ENCODE measurements at places on chromosomes 6 and 20. TPM values are rescaled to one million over a fixed set of nuclear protein-coding genes. Genes with fewer than 3 reads are reported as not detected.

The LY6G5C gene
- 0.09 TPM for total RNA-seq

The PXDC1 gene
- 24.9 TPM for total RNA-seq

The VSX1 gene
- total RNA-seq: not detected

The TREML1 gene
- not detected for total RNA-seq

The PRL gene
- not detected for total RNA-seq

The MAS1 gene
- not detected for total RNA-seq

The VGLL2 gene
- total RNA-seq: not detected

The NELFCD gene
- total RNA-seq: 47.3 TPM

The PMEPA1 gene
- total RNA-seq: 0.94 TPM

The POU5F1 gene
- total RNA-seq: not detected

The TMC2 gene
- total RNA-seq: 0.09 TPM

The TMEM63B gene
- total RNA-seq: 17.5 TPM

The CNR1 gene
- total RNA-seq: not detected

The RNASET2 gene
- total RNA-seq: 21.9 TPM

The PGBD1 gene
- total RNA-seq: 3.8 TPM

The RAMACL gene
- 0.43 TPM for total RNA-seq

The ACSS2 gene
- total RNA-seq: 44.6 TPM

The BPIFA1 gene
- not detected for total RNA-seq

The TENT5A gene
- 23.2 TPM for total RNA-seq

The RAD21L1 gene
- total RNA-seq: under 0.01 TPM

The APOM gene
- total RNA-seq: 1.8 TPM

The CLPSL2 gene
- total RNA-seq: not detected

The SLC22A23 gene
- 4.9 TPM for total RNA-seq

The FKBP1C gene
- total RNA-seq: 0.09 TPM

The KHDC1L gene
- not detected for total RNA-seq

The ABRACL gene
- 44.4 TPM for total RNA-seq

The CLVS2 gene
- total RNA-seq: under 0.01 TPM

The SPATS1 gene
- total RNA-seq: not detected

The HLA-F gene
- 3.9 TPM for total RNA-seq

The BNIP5 gene
- total RNA-seq: under 0.01 TPM

The GGTLC1 gene
- total RNA-seq: not detected

The ULBP2 gene
- 1.9 TPM for total RNA-seq

The KIF25 gene
- not detected for total RNA-seq

The TTLL9 gene
- total RNA-seq: 0.16 TPM

The EYS gene
- total RNA-seq: not detected

The RAET1E gene
- 1.4 TPM for total RNA-seq

The IL20RA gene
- 0.17 TPM for total RNA-seq

The CCDC170 gene
- total RNA-seq: 0.47 TPM

The PHACTR3 gene
- total RNA-seq: not detected

The OR2H2 gene
- not detected for total RNA-seq

The MAPK13 gene
- 10.2 TPM for total RNA-seq

The GJA10 gene
- total RNA-seq: not detected
